ENCODE measurements at places on chromosomes 2 and 18.

- DNase-seq, result no peak
- no peak overlapping the region for H3K27ac ChIP-seq
- no peaks in the 10 kb centered on the region for H3K36me3 ChIP-seq
- H3K4me3 ChIP-seq, result no peak overlapping the region
- no peaks in the 10 kb centered on the region for H3K27me3 ChIP-seq
These were observed 37.3 kb upstream of the ASPRV1 start for GRCh38 chr2:69998761-69999160.

GRCh38 chr2:60819936-60820335 is 61.4 kb upstream of the REL start:
- H3K4me1 ChIP-seq, result no peaks in the 10 kb centered on the region
- H3K27me3 ChIP-seq, result no peaks in the 10 kb centered on the region
- no peak overlapping the region for H3K27ac ChIP-seq
- H3K36me3 ChIP-seq, result no peaks in the 10 kb centered on the region

- H3K4me3 ChIP-seq, result no peak overlapping the region
- H3K27me3 ChIP-seq, result no peaks in the 10 kb centered on the region
- DNase-seq, result no peak
These were observed 84.9 kb upstream of the MRPS9 start for GRCh38 chr2:104952976-104953375.

- no peaks in the 10 kb centered on the region for H3K27me3 ChIP-seq
- no peak overlapping the region for H3K27ac ChIP-seq
- DNase-seq, result no peak
- H3K4me1 ChIP-seq, result peaks cover 6% of the 10 kb centered on the region
- H3K36me3 ChIP-seq, result no peaks in the 10 kb centered on the region
These were observed 28.6 kb upstream of the FHL2 start for GRCh38 chr2:105427485-105427884.

GRCh38 chr2:235950473-235950809 is 217.7 kb downstream of the GBX2 start:
- DNase-seq, result no peak
- H3K4me1 ChIP-seq, result no peaks in the 10 kb centered on the region
- no peaks in the 10 kb centered on the region for H3K27me3 ChIP-seq
- no peak overlapping the region for H3K27ac ChIP-seq
- no peak overlapping the region for H3K4me3 ChIP-seq
